ENCODE measurements at places on chromosomes 11 and 22.
A peak's percentile ranks its signal among the peaks of the same experiment; 100 is the strongest.

GRCh38 chr22:40213478-40213877, 35.8 kb downstream of the TNRC6B start:
- no peak for DNase-seq

DNA sequence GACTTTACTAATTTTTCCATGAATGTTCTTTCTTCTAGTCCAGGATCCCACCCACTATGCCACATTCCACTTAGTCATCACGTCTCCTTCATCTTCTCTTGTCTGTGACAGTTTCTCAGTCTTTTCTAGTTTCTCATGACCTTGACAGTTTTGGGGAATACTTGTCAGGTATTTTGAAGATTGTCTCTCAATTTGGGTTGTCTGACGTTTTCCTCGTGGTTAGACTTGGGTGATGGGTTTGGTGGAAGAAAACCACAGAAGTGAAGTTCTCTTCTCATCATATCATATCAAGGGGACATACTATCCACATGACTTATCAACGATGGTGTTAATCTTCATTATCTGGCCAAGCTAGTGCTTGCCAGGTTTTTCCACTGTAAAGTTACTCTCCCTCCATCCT, 102.4 kb downstream of the LRRC32 start:
- DNase-seq = no peak

DNA sequence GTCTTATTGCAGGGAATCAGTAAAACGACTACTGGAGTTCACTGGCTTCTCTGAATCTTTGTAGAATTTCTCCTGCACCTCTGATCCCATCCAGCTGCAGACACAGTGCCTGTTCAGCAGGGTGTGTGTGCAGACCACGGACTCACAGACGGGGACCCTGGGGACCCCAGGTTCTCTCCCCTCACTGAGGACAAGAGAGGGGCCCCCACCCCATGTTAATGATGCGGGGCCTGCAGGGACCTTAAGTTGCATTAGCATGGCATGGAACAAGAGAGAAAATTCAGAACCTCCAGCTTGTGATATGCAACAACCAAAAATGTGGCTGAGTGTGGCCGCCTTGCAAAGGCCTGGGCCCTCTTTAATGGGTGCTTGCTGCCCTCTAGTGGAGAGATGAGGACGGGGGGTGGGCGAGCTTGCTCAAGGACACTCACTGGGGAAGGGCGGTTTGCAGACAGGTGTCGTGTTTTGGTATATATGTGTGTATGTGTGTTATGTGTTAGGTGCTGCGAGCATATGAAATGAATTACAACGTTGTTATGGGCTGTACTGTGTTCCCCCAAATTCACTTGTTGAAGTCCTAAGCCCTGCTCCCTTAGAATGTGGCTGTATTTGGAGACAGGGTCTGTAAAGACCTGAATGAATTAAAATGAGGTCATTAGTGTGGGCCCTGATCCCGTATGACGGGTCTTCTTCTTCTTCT, 84.4 kb upstream of the SEPTIN5 start:
- peak; percentile 75 for DNase-seq

DNA sequence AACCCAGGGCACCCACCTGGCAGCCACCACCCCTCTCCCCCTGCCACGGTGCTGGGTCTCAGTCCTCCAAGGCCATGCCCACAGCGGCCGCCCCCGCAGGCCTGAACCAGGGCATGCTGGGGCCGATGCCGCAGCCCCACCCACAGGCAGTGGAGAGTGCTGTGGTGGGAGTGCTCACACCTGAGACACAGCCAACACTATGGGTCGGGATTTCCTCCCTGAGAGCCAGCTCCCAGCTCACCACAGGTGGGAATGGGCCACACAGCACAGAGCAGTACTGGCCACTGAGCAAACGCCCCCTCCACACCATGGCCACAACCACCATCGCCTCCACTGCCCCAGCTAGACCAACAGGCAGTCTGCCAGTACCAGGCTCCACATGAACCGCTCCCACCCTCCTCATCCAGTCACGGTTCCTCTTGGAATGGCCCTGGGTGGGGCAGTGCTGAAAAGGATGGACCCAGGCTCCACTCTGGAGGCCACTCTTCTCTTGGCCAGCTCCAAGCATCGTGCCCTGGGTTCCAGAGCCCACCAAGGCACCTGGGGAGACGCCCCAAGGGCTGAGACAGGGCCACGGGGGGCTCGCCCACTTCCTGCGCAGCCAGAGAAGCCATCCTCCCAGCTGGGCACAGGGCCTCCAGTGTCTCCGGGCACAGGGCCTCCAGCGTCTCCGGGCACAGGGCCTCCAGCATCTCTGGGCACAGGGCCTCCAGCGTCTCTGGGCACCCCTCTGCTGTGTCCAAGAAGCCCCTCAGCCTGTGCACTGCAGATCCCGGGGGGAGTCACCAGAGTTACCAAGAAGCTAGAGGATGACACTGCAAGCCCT, 14.2 kb downstream of the MOB2 start:
- DNase-seq = no peak

DNA sequence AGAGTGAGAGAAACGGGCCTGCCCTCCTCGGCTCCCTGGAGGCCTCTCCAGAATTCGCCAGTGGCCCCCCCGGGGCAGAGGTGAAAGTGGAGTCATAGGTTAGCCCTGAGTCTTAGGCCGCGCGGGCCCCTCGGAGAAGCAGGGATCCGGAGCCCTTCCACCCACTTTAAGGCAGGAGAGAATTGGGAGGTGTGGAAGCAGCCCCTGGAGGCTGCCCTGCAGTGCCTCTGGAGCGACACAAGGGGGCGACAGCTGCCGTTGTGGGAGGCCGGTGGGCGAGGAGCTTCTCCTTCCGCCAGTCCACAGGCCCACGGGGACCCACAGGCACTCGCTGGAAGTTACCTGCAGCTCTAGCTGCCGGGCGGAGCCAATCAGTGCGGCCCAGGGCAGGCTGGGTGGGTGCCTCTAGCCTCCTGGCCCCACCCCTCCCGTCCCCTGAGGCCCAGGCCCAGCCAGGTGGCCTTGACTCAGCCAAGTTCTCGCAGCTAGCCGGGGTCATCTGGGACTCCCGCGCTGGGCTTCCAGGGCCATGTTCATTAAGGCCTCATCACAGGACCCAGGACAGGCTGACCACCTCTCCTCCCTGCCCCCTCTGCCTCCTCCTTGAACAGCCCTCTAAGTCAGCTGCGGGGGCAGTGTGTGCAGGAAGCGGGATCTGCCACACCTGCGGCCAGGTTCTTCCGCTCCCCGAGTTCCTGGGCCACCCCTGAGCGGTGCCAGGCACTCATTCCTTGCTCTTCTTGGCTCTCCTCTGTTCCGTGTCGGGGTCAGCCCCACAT, 5.0 kb downstream of the DGKZ start:
- DNase-seq = peak; percentile 59

- no peak for DNase-seq
Observed at GRCh38 chr11:1360835-1361357, 28.8 kb upstream of the BRSK2 start.

- DNase-seq = no peak
Observed at GRCh38 chr11:46778416-46778815, 59.4 kb downstream of the F2 start.

DNA sequence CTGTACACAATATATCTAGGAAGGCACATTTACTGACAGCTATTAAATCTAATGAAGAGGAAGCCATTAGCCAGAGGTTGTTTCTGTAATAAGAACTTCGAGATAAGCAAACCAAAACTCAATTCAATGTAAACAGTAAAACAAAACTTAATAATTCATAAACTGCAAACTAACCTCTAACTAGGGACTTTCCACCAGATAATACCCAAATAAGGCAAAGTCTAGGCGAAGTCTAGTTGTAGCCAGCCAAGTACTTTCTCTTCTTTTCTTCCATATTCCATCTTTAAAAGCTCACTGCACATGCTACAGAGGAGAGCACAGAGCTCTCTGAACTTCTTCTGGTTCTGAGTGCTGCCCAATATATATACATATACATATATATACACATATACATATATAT, 229.9 kb upstream of the ANO5 start:
- DNase-seq = no peak
